A375 (cell line): ENCODE measurements at places on chromosomes 4 and X. TPM values are rescaled to one million over a fixed set of nuclear protein-coding genes. Genes with fewer than 3 reads are reported as not detected.

Gene SMIM31
- not detected in 2 replicates for total RNA-seq

Gene RTL9
- total RNA-seq, result 0.11 and 0.23 TPM in 2 replicates

Gene IL2RG
- 0.11 TPM in 1 of 2 replicates, not detected in the other for total RNA-seq

Gene ETNPPL
- total RNA-seq, result 0.34 TPM in 1 of 2 replicates, not detected in the other

Gene HOPX
- 0.45 TPM in 1 of 2 replicates, not detected in the other for total RNA-seq

Gene CENPVL1
- not detected in 2 replicates for total RNA-seq

Gene PPP1R3F
- total RNA-seq, result 1.9 TPM in 2 replicates

Gene FGFRL1
- 102 and 128 TPM in 2 replicates for total RNA-seq

Gene IL1RAPL1
- total RNA-seq, result 34.1 and 35.0 TPM in 2 replicates

Gene ARL13A
- not detected in 2 replicates for total RNA-seq

Gene SPINK2
- 3.1 TPM in 1 of 2 replicates, not detected in the other for total RNA-seq

Gene OCRL
- total RNA-seq, result 10.1 and 11.0 TPM in 2 replicates

Gene ZNF732
- total RNA-seq, result 0.30 and 0.48 TPM in 2 replicates

Gene RPL10
- total RNA-seq, result 3,309 and 3,903 TPM in 2 replicates

Gene ODAPH
- not detected in 2 replicates for total RNA-seq

Gene XAGE1A
- total RNA-seq, result 215 and 216 TPM in 2 replicates

Gene ACE2
- 0.15 TPM in 1 of 2 replicates, not detected in the other for total RNA-seq

Gene RGN
- 0.19 TPM in 1 of 2 replicates, not detected in the other for total RNA-seq

Gene FMR1NB
- total RNA-seq, result not detected in 2 replicates

Gene VSIG4
- not detected in 2 replicates for total RNA-seq

Gene APLN
- total RNA-seq, result 0.19 and 0.72 TPM in 2 replicates

Gene REELD1
- total RNA-seq, result not detected in 2 replicates

Gene CT45A3
- 161 and 205 TPM in 2 replicates for total RNA-seq

Gene CPZ
- total RNA-seq, result 0.16 TPM in 1 of 2 replicates, not detected in the other

Gene CITED1
- 3.8 and 4.7 TPM in 2 replicates for total RNA-seq

Gene TMPRSS11F
- total RNA-seq, result not detected in 2 replicates

Gene TRIM61
- total RNA-seq, result not detected in 2 replicates

Gene GLOD5
- not detected in 2 replicates for total RNA-seq

Gene NKX3-2
- 0.53 and 0.74 TPM in 2 replicates for total RNA-seq

Gene FRMD7
- total RNA-seq, result 0.11 TPM in 1 of 2 replicates, not detected in the other

Gene ZNF711
- 0.60 and 0.90 TPM in 2 replicates for total RNA-seq

Gene AFF2
- total RNA-seq, result not detected in 2 replicates

Gene VCX
- 20.4 and 20.5 TPM in 2 replicates for total RNA-seq

Gene HPGD
- not detected in 2 replicates for total RNA-seq

Gene LNX1
- 3.2 and 3.4 TPM in 2 replicates for total RNA-seq

Gene ARSJ
- total RNA-seq, result 16.6 and 19.7 TPM in 2 replicates

Gene XAGE1B
- 435 and 492 TPM in 2 replicates for total RNA-seq

Gene TMPRSS11B
- not detected in 2 replicates for total RNA-seq
